ENCODE measurements at places on chromosomes 6 and 20.

DNA sequence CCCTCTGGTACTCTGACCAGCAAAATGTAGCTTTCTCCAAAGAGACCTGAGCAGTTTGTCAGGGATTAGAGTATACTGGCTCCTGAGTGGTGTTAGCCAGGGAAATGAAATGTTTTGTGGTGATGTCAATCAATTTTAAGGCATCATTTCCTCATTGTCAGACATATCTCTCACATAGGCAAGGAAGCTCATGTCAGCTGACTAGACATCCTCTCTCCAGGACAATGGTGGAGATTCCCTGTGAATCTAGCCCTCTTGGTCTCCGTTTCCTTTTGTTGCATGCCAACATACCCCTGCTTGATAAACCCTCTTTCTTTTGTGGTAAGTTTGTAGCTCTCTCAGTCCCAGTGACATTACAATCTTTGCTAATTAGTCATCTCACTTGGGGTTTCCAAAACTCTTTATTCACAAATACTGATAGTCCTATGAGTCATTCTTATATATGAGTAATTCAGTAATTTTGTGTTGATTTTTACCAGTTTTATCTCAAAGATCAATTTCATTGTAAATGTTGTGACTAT lies 135.6 kb upstream of the PTPRK start:
- DNase-seq, result no peak

GRCh38 chr20:14956538-14956937 lies 619.1 kb upstream of the FLRT3 start:
- DNase-seq, result no peak

- DNase-seq, result no peak
Measured at GRCh38 chr20:33097001-33097400, 17.6 kb downstream of the BPIFB4 start.

DNA sequence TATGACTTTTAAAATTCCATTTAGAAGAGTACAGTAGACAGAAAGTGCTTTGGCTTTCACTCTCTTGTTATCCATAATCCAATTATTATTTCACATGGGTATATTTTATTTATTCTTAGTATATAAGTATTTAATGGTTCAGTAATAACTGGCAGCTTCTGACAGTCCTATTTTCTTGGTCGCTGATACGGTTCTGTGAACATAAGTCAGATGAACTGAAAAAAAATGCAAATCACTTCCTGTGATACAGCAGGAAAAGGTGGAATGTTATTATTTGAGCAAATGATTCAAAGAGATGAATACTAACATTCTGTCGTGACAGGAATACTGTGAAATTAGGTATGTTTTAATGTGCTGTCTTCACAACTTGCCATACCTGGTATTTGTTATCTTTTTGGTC lies 132.3 kb downstream of the ARHGAP18 start:
- DNase-seq, result no peak

DNA sequence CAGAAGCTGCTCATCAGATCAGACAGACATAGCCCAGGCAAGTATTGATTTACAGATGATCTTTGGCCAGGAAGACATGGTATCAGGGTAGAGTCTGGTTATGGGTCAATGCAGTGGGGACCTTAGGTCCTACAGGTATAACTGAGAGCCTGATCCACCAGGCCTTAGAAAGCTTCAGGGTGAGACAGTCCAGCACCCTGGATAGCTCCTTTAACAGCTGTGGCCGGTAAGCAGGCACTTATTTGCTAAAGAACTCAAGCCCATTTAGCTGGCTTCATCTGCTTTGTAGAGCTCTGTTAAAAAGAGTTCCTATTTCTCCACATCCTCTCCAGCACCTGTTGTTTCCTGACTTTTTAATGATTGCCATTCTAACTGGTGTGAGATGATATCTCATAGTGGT lies 39.6 kb downstream of the ESR1 start:
- no peak for DNase-seq

- DNase-seq, result no peak
Measured at GRCh38 chr6:128657181-128657580, 136.8 kb upstream of the PTPRK start.

GRCh38 chr20:4441871-4442270 lies 279.8 kb upstream of the PRND start:
- no peak for DNase-seq

- no peak for DNase-seq
Measured at GRCh38 chr6:24963339-24963738, 27.6 kb upstream of the RIPOR2 start.

DNA sequence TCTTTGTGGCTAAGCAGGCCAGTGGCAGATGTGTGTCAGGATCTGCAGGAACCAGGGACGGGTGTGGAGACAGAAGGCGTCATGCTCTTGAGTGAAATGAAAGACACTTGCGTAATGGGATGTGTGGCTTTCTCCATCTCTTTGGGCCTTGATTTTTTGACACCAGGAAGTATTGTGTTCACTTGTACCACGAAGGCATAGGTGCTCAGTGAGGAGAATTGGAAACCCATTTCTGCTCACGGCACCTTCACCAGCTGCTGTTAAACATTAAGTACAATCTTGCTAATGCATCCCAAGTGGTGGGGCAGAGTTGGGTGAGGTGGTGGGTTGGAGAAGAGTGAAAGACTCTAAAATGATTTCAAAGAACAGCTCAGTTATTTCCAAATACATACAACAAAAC lies 30.0 kb downstream of the GJA10 start:
- no peak for DNase-seq

DNA sequence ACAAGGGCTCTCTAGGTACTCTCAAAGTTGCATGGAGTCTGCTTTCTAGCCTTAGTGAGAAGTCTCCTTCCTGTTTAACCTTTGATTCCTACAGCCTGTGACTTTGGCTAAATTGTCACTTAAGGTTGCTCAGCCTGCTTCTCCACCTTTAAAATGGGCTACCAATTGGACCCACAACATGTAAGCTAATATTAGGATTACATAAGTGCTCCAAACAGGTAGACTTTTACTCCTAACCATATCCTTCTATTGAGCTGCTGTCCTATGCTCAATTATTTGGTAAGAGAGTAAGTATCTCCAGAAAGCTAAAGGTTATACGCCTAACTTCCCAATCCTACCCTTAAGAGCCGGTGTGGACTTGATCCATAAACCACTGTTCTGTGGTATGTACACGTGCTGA lies 2.9 kb downstream of the PCNA start:
- DNase-seq, result no peak

DNA sequence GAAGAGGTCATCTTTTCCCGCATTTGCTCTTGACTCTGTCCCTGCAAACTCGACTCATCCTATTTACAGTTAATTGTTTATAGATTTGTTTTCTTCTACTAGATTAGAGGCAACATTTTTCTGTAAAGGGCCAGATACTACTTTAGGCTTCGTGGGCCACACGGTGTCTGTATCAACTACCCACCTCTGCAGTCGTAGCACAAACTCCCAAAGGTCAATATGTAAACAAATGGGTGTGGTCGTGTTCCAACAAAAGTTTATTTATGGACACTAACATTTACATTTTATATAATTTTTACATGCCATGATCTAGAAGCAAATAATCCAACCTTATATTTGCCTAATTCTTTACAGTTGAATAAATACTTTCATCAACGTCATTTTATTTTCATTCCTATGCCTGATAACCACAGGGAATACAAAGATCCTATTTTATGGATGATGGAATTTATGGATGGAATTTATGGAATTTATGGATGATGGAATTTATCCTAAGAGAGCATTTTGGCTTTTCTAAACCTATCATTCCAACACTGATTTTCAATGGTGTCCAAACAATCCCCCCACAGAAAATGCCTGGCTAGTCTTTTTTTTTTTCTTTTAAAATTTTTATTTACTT lies 232.8 kb downstream of the MYLK4 start:
- no peak for DNase-seq

- no peak for DNase-seq
Measured at GRCh38 chr6:134962421-134962820, 12.5 kb upstream of the ALDH8A1 start.

Measured in NCI-H1930 (cell line).